ENCODE measurements at places on chromosomes 3 and 15. TPM values are rescaled to one million over a fixed set of nuclear protein-coding genes. Genes with fewer than 3 reads are reported as not detected.

SYNM gene
- 0.26 TPM for total RNA-seq

- no peak for DNase-seq
Measured at GRCh38 chr15:52016316-52016715, 2.7 kb upstream of the MAPK6 start.

OR5AC2 gene
- total RNA-seq: not detected

SIN3A gene
- 24.6 TPM for total RNA-seq

MCTP2 gene
- total RNA-seq: 20.0 TPM

DNA sequence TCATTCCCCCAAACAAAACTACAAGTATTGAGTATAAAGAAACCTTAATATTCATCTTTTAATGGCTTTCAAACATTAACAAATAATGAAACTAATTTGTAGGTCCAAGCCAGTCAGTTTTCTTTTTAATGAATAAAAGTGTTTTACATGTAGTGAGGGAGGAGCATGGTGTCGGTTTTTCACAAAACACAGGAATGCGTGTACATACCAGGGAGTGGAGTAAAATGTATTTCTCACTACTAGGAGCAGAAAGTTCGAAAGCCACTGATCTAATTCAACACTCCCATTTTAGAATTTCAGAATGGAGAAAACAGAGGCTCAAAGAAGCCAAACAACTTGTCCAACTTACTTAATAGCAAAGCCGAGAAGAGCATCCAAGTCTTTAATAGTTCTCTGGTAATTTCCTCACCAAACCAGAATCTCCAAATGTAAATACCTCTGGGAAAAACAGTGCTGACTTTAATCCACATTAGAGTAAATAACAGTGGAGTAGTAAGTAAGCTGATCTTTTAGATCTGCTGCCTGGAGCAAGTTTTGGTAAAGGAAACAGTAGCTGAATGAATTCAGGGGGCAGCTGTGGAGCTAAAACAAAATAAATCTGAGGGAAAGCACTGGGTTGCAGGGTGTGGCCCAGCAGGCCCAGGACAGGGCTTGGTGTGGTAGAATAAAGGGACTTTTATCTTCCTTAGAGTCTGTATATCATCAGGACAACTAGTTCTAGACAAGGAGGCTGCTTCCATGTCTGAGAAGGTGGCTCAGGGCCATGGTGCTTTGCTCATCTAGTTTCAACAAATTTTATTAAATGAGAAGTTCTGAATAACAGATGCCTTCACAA is 7.9 kb downstream of the ANP32A start:
- no peak for DNase-seq

- no peak for DNase-seq
Measured at GRCh38 chr3:181317508-181317907, 328.0 kb upstream of the DNAJC19 start.

All from bronchial epithelial cell (primary cell).